ENCODE measurements at places on chromosomes 6 and 20. TPM values are rescaled to one million over a fixed set of nuclear protein-coding genes. Genes with fewer than 3 reads are reported as not detected.

DNA sequence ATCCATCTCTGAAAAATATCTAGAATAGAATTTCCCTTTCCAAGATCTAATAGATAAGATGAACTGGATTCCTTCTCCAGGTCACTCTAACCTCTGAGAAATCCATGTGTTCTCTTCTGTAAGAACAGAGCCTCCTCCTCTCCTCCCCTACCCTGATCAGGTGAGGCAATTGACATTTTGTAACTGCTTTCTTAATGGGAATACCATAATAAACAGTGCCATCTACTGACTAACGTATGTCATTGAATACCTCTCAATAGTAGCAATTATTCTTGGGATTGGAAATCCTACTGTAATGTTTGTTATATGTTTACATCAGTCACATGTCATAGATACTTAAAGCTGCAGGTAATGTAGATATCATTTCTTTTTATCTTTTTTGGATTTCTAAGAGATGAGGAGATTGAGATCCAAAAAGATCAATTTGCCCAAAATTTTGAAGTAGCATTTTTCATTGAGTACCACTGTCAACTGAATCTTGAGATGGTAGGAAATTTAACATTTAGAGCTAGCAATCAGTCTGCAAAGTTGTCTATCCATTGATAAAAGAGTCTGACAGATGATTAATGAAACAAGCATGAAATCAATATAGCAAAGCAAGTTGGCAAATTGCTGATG, 365.8 kb upstream of the HSF2 start:
- no peak for DNase-seq

TRIM15 gene
- total RNA-seq: not detected

- DNase-seq: no peak
Measured at GRCh38 chr20:34452281-34452982, 63.8 kb upstream of the DYNLRB1 start.

SLC18B1 gene
- total RNA-seq: 7.3 TPM

GRCh38 chr6:48419992-48420391, 309.0 kb upstream of the PTCHD4 start:
- DNase-seq: no peak

DNA sequence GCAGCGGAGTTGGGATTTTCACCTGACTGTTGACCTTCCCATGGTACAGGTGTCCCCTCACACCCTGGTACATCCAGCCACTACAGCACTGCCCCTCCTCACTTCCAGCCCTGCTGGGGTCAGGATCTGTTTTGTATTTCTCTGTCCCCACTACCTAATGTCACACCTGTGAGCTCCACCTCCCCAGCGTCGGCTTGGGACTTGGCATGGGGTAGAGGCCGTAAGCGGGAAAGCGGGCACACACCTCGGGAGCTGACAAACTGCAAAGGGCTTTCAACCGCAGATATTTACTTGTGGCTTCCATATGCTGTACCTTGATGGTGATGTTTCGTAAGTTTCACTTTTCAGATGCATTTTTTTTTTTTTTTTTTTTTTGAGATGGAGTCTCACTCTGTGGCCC, 5.4 kb upstream of the CCN5 start:
- no peak for DNase-seq

- no peak for DNase-seq
Measured at GRCh38 chr6:147826698-147827097, 318.2 kb downstream of the SAMD5 start.

DNA sequence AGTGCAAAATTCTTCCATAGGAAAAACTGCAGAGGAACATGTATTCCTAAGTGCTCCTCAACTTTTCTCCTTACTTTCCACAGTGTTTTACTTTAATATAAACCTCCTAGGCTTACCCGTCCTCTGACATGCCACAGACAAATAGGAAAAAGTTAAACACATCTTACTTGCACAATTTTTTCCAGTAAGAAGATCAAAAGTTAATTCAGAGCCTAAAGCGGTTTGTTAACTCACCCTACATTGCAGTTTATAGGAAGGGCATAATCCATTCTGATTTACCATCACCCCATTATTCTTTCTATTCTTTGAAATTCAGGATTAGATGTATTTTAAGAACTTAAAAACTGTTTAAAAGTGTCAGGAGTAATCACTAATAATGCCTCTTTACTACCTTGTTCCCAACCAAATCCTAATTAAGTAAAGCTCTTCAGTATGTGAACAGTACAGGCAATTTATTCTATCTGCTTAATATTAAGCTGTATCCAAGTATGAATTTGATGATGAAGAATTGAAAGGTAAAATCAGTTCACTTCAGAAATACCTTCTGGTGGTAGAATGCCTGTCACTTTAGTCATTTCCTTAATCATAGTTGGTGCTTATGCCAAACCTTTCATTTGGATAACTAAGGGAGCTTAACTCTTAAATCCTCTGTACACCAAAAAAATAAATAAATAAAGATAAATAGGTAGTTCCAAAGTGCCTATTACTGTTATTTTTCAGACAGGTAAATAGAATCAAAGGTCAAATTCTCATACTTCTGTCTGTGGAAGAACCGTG, 292.0 kb downstream of the ALDH8A1 start:
- no peak for DNase-seq

DNA sequence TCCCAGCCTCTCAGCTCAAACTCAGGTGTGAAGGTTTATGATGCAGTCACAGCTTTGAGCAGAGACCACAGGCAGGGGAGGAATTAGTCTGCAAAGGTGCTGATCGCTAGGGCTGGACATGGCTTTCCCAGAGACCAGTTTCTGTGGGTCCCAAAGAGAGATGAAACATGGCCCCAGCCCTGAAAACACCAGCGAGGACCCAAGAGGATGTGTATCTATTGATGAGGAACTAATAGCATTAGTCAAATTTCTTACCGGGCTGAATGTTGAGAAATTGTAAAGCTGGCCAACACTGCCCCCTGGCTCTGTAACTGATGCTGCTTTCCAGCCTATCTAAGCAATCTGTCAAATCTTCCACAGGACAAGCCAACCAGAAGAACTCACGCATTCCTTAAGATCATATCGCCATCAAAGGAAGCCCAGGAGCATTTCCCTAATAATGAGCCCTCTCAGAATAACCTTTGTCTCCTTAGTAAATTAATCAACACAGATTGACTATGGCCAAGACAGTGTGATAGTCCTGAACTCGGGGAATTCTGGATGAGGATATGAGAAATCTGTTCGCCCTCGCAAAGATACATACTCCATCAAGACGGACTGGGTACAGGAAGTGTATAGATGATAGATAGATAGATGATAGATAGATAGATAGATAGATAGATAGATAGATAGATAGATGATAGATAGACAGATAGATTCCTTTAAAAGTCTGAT, 7.8 kb upstream of the ACSS1 start:
- DNase-seq: no peak

All from MG63 (cell line).